ENCODE measurements at places on chromosomes 5 and 9.

GRCh38 chr9:109012009-109012875, 1.1 kb downstream of the CTNNAL1 start:
- peak; percentile 96 for DNase-seq

DNA sequence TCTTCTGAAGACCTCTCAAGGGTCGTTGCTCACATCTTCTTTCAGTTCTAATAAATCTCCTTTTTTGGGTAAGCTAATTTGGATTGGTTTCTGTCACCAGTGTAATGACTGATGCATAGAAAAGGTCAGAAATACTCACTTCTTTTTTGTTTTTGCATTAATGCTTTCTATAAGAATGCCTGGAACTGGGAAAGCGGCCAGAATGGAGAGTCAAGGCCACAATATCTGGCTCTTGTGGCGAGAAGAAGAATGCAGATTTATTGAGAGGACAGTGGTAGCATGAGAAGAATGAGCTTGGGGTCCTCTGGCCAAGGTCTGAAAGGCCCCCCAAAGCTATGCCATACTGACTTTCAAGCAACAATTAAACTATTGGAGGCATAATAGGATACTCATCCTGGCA, 88.0 kb upstream of the SLC12A2 start:
- no peak for DNase-seq

DNA sequence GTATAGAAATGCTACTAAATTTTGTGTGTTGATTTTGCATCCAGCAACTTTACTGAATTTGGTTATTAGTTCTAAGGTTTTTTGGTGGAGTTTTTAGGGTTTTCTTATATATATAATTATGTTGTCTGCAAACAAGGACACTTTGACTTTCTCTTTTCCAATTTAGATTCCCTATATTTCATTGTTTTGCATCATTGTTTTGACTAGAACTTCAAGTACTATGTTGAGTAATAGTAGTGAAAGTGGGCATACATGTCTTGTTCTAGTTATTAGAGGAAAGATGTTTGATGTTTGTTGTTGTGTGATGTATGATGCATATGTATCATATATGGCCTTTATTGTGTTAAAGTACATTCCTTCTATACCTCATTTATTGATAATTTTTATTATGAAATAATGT, 362.3 kb upstream of the PRR16 start:
- no peak for DNase-seq

DNA sequence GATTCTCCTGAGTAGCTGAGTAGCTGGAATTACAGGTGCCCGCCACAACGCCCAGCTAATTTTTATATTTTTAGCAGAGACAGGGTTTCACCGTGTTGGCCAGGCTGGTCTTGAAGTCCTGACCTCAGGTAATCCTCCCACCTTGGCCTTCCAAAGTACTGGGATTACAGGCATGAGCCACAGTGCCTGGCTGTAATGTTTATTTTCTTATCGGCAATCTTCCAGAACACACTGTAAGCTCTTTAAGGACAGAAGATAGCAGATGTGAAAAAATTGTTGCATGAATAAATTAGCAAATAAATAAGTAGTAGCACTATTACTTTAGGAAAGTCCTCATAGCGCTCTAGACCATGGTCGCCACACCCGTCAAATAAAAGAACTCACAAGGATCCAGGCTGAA, 100.5 kb downstream of the ENC1 start:
- DNase-seq = no peak

DNA sequence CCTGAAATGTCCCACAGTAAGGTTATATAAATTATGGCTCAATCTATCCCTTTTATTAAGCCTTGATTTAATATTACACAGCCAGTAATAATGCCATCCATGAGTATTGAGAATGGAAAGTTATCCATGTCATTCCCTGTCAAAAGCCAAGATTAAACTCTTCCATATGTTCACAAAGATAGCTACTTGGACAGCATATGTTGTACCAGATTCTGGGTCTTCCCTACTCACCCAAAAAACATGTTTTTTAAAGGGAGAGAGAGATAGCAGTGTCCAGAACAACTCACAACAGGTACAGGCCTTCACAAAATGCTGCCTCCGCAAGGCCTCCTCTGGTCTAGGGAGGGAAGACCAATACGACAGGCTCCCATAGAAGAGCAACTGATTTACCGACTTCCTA, 15.4 kb downstream of the CDK5RAP2 start:
- DNase-seq = no peak

- peak; percentile 92 for DNase-seq
These were observed 105.6 kb upstream of the TXNDC8 start for GRCh38 chr9:110443146-110443865.

- no peak for DNase-seq
These were observed 2.1 kb downstream of the SLC9A3 start for GRCh38 chr5:522116-522515.

GRCh38 chr5:80125022-80125961, 90.1 kb downstream of the THBS4 start:
- DNase-seq = no peak

- DNase-seq = no peak
These were observed 1037.1 kb upstream of the NUDT12 start for GRCh38 chr5:104599726-104600125.

DNA sequence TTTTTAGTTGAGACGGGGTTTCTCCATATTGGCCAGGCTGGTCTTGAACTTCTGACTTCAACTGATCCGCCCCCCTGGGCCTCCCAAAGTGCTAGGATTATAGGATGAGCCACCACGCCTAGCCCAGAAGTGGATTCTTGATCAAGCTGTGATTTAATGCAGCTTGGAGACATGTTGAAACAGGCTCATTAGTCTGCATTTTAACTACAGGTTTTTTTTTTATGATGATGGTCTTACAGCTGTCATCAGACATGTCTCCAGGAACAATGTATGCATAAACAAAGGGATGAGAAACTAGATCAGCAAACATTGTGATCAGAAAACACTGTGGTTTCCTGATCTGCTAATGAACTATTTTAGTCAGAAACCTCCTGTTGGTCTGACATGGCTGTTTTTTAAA, 30.0 kb upstream of the PLPP1 start:
- DNase-seq = no peak

GRCh38 chr5:81779125-81779915, 28.4 kb upstream of the SSBP2 start:
- DNase-seq = no peak

DNA sequence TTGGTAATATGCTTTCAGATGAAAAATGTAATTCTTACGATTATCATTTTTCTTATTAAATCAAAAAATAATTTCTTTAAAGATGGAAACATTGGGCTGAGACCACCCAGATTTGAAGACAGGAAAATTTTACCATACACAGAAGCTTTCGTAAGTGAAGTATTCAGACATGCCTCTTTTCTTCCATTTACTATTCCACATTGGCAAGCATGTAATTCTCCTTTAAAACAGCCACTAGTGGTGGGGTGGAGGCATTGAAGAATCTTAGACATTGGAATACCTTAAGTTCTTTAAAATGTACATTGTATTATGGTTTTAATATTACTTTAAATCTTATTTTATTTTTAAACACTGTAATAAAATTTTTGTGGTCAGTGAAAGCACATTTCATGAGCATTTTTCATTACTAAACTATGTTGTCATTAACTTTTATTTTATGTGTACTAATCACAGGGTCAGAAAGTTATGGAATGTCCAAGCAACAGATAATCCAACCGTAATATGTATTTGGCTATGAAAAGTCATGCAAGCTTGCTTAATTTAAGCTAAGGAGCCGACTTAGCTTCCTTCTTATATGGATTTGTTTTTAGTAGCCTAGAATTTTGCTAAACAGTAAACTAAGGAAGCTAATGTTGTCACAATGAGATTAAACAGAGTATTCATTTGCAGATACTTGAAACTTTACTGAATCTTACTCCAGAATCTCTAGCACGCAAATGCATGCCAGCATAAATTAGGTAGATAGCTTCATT, 97.4 kb upstream of the ALDH1A1 start:
- peak; percentile 19 for DNase-seq

DNA sequence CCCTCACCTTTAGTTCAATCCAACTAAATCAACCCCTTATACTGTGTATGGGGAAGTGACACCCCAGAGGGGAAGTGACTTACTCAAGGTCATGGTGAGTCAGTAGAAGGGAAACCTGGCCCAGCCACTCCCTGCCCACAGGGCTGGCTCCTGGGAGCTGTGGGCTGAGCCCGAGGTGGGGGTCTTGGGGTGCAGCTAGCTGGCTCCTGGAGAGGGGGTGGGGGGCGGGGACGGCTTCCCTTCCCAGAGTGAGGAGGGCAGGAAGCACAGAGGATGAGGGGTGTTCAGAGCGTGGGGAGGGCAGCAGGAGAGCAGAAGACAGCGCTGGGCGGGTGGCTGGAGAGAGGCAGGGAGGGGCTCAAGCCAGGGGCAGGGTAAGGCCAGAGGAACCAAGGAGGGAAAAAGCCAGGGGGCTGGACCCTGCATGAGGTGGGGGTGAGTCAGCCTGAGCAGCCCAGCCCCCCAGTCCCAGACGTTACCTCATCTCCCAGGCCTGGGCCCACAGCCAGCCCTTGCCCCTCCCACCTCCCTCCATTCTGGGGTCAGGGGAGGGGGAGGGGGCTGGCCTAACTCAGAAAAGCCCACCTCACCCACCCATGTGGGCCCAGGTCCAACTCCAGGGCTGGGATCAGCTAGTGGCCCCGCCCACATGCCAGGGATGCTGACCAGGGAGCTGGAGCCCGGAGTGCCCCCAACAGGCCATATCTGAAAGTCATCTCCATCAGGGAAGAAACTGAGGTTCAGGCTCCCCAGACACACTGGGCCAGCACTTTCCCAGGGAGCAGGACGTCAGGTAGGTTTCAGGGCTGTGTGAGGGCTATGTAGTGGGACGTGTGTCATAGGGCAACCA, 2.8 kb downstream of the PDLIM7 start:
- DNase-seq = peak; percentile 82

- no peak for DNase-seq
These were observed 55.4 kb upstream of the MIER3 start for GRCh38 chr5:57007344-57007743.

DNA sequence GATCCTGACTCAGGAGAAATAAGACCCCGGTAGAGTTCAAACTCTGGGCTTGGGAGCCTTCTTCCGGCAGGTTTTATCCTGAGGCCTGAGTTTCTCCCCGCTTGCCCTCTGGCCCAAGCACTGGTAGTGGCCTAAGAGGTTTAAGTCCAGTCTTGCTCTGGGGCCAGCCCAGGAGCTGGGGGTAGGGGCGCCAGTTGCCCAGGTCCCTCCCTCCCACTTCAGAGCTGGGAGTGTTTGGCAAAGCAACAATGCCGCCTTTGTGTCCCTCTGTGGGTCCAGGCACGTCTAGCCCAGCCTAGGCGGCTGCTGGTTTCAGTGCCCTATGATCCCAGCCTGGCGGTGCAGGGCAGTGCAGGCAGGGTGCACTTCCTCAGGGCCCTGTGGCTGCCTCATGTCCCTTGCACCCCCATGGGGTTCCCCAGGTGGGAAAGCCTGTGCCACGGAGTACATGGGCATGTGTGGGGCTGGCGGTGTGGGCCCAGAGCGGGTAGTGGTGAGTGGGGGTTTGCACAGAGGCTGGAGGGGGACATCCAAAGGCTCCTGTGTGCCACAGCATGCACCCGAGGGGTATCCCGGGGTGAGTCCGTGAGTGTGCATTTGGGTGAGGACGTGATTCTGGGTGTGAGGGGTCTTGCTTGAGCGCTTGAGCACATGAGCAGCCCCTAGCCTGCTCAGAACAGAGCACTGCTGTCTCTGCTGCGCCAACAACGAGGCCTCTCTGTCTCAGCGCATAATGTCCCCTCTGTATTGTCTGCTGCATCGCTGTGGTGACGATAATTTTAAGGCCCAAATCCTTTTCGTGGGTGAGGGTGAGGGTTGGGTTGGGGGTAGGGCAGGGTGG, 61.7 kb upstream of the PSD2 start:
- no peak for DNase-seq

DNA sequence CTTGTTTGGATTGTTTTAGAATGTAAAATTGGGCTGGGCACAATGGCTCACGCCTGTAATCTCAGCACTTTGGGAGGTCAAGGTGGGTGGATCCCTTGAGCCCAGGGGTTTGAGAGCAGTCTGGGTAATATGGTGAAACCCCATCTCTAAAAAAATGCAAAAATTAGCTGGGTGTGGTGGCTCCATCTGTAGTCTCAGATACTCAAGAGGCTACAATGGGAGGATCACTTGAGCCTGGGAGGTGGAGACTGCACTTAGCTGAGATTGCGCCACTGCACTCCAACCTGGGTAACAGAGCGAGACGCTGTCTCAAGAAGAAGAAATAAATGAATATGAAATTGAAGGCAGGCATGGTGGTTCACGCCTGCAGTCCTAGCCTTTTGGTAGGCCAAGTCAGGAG, 21.3 kb downstream of the MAML1 start:
- no peak for DNase-seq

GRCh38 chr9:34501889-34502425, 20.8 kb downstream of the ENHO start:
- DNase-seq = no peak

GRCh38 chr5:37962389-37962788, 122.5 kb upstream of the GDNF start:
- no peak for DNase-seq

- DNase-seq = peak; percentile 28
These were observed at the start of gene HDHD3 for GRCh38 chr9:113376634-113377567. Gene HDHD3 (minus strand): TSS chr9:113376986. CDS start chr9:113374354, 2,632 bp downstream.

- DNase-seq = no peak
These were observed 20.6 kb upstream of the SCAMP1 start for GRCh38 chr5:78339617-78340436.

GRCh38 chr5:27465140-27465539, 426.8 kb upstream of the CDH9 start:
- DNase-seq = no peak

- DNase-seq = no peak
These were observed 694 bp upstream of the PLIN2 start for GRCh38 chr9:19127871-19128500.

GRCh38 chr5:135193213-135194125, 159.4 kb upstream of the PITX1 start:
- DNase-seq = no peak

DNA sequence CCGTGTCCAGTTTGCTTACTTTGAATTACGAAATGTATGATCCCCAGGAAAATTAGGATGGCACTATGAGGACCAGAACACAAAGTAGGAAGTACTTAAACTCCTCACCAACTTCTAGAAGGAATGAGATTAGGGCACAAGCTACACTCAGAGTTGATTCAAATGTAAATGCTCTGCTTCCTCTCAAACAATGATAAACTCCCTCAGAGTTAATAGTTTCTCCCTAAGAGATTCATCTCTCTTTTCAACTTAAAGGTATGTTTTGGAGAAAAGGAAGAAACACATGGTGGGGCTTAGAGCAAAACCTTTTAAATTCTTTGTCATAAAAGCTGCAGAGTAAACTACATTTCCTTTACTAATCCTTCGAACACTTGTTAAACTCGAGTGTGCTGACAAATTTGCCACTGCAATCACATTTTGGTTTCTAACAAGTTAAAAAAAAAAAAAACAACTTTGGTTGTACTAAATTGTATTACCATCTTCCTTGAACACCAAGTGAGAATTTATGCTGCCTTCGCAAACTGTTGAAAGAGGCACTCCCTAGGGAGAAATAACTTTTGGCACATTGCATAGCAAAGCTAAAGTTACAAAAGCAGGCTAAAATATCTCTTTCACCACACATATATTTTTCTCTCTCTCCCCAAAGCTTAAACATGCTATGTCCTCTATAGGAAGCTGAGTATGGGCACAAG, 66.6 kb downstream of the DENND1A start:
- no peak for DNase-seq

GRCh38 chr5:87393331-87393730, 19.4 kb downstream of the CCNH start:
- peak; percentile 76 for DNase-seq
